ENCODE measurements at places on chromosomes 2 and 18.

DNA sequence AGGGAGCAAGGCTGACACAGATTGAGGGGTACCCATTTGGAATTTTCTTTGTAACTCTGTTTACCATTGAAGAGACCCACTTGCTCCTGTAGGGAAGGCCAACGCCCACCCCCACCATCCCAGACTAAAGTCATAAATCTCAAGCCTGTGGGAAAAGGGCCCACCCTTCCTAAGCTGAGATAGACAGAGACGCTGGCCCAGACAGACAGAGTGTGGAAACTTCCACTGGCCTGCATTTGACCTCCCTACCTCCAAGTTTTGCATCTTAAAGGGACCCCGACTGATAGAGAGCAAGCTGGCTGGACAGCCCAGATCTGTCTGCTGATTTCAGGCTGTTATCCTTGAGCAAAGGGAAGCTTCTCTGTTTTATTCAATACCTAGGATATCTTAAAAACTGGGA is 48.2 kb upstream of the SLC14A2 start:
- no peak for DNase-seq

- no peak for DNase-seq
These were observed 44.2 kb upstream of the ARL5A start for GRCh38 chr2:151872463-151872862.

DNA sequence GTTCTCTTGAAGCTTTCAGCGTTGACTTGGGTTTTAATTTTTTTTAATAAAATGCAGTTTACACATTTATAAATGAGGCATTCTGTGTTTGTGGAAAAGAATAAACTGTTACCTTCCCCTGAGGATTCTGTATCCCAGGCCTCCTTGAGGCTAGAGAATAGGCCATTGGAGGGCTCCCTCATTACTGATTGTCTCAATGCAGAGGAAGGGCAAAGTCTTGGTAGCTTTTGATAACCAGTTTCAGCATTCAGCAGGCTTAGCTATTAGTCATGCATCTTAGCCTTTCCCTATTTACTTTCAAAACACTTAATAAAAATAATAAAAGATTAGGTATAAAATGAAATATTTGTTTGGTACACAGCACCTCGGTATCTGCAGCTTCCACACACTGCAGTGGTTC is 58.1 kb upstream of the OTX1 start:
- no peak for DNase-seq

DNA sequence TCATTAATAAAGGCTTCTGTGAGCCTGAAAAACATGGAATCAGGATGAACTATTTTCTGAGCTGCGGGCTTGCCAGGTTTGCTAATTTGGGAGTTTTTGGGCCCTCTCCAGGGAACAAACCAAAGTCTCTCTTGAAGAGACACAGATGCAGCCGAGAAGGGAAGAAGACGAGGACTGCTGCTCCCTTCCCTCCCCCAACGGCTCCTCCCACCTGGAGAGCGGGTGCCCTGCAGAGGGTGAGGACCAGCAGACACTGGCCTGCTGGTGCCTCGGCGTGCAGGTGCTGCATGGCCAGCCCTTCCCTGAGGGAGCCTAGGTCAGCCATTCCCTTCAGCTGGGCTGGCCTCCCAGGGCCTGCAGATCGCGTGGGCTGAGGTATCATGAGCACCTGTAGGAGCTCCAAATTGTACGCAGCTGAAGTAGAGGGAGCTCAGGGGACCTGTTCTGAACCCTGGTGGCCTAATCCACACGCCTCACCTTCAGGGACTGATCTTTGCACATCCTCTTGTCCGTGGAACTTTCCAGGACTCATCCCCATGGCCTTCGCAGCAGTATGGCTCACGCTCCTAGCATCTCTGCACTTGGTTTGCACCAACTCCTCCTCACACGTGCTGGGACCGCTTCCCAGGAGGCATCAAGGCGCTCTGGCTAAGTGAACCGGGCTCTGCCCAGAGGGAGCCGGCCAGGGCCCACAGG is 19.5 kb downstream of the EMX1 start:
- DNase-seq = no peak

- peak; percentile 29 for DNase-seq
These were observed 51.8 kb downstream of the WDR7 start for GRCh38 chr18:56702946-56703345.

DNA sequence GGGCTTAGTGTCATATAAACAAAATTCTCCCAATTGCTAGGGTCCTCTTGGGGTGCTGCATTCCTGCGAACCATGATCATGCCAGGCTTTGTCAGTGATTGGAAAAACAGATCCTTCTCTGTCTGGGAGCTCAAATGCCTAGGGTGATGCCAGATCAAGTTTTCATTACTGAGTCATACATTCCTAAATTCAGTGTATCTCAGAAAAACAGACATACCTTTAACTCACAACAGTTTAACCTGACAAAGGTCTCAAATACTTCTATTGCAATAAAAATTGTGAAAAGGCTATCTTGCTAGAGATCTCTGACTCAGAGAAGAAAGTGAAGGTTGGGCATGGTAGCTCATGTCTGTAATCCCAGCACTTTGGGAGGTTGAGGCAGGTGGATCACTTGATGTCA is 86.9 kb downstream of the SH3YL1 start:
- no peak for DNase-seq

Measured in SHP77 treated with DMSO at 0.1 percent for 48 hours (cell line).